Peyer's patch (tissue), 4 donors: ENCODE measurements at places on chromosomes 3 and 15.

- no peak for DNase-seq
These were observed 1.3 kb downstream of the LRRC15 start for GRCh38 chr3:194367992-194368841.

- no peak for DNase-seq
These were observed 427.7 kb downstream of the GABRG3 start for GRCh38 chr15:27398631-27399161.

GRCh38 chr15:48221885-48222284, 15.8 kb downstream of the SLC12A1 start:
- no peak for DNase-seq

DNA sequence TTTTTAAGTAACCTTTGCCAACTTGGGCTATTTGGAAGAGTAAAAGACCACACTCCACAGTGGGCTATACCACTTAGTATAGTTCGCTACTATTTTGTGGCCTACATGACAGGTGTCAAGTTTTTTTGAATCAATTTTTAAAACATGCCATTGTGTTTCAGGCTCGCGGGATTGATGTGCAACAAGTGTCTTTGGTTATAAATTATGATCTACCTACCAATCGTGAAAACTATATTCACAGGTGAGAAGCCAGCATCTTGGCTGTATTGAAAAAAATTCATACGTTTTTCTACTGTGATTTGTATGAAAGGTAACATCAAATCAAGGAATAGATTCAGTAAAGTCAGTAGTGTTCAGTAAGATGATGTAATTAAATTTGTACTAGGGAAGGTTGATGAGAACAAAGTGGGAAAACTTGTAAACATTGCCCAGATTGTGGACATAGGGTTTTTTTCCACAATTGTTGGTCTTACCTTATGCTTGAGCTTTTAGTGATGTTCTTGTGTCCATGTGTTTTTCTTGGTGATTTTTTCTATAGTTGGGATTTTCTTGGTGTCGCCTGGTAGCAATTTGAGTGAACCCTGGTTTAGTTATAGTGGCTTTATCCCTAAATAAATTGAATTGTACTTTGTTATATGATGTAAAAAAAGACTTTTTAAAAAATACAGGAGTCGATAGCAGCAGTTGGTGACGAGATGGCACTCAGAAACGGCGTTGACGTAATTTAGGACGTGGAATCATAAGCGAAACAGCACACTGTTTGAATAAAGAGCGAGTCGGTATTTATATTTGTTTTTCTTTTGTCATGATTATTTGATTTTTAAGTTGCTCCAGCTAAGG, 4.5 kb downstream of the EIF4A2 start:
- no peak for DNase-seq

DNA sequence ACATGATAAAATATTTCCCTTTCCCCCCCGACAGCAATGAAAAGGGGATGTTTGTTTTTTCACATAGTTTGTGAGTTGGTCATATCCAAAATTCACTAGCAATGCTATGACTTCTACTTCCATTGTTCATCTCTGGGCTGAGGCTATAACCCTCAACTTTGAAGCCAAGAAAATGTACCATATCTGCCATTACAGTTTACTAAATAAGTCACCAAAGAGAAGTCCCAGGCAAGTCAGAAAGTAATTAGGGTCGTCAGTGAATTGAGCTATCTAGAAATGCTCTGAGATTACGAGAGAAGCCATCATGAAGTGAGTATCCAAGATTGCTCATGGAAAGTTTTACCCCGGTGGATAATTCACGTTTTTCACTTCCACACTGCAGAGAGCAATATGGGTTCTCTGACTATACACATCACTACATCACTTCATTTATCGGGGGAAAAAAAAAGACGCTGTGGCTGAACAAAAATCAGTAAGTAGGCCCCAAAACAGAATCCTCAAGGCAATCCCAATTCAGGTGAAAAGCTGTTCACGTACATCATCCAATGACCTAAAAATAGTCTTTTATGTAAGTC, 1.4 kb downstream of the PEAK1 start:
- no peak for DNase-seq

DNA sequence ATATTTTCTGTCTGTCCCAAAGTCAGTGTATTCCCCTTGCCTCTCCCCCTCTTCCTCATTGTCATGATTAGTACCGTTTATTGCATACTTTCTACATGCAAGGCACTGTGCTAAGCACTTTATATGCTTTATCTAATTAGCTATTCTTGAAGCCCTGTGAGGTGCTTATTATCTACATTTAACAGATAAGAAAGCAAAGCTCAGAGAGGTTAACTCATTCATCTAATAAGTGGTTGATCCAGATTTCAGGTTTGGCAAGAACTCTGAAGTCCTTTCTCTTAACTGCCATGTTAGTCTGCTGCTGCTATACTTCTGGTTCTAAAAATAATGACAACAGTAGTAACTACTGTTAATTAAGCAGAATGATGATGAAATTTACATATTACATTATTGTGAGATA, 13.5 kb downstream of the IQGAP1 start:
- DNase-seq: no peak

DNA sequence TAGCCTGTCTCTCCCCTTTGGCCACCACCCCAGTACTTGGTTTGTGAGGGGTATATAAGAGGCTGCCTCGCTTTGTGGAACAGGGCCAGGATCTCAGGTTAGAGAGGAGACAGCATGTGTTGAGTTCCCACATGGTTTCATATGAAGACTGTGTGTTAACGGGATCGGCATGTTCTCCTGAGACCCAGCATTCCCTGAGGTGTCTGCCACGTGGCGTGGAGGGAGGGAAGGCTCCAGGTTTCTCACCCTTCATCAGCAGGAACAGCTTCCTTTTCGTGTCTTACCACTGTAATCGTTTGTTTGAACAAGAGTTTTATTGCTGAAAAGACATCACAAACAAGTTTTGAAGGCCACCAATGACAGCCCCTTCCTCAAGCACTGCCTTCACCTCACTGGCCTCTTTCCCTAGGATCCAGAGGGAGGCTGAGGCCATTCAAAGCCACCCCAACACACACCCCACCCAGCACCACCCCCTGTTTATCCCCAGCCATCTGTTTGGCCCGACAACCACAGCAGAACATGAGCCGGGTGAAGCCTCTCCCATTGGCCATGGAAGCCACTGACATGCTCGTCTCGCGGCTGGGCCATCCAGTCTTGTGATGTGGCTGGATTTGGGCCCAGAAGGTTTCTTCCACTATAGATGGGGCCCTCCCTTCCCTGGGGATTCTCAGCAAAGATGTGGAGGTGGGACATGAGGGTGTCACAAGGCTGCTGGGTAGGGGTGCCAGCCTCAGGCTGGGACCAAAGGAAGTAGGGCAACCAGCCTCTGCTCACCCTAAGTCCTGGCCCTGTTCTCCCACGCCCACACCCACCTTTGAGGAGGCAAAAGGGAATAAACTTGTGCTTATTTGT, 10.0 kb downstream of the BHLHE40 start:
- no peak for DNase-seq

DNA sequence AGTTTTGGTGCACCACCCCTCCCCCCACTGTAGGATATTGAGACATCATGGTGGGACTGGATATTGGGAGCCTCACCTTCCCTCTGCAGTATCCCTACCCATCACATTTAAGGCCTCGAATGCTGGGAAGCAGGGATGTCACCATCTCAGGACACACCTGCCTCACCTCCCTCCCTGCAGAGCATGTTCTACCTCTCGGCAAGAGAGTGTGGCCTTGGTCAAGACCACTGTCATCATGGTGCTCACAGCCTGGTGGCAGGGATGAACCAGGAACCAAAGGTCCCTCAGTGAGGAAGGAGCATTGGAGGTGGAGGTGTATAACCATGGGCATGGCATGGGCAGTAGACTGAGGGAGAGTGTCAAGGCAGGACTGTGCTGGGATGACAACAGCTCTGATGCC, 104.8 kb downstream of the CORO2B start:
- DNase-seq: no peak

- no peak for DNase-seq
These were observed 778.5 kb downstream of the NTRK3 start for GRCh38 chr15:87477737-87478686.

DNA sequence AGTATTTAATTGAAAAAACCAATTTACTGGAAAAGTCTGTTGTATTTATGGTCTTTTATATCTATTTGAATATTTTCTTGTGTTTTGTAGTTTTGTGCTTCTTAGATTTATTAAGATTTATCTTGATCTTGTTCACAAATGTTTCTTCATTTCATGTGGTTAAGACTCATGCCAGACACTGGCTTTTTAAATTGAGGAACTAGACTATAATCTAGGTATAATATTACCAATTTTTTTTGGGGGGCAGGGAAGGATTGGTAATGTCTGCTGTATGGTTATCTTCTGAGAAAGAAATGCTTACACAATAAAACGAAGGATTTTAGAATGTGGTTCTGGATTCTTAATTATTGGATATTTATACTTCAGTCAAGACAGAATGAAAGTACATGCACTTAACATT, 24.9 kb downstream of the AP4E1 start:
- no peak for DNase-seq

DNA sequence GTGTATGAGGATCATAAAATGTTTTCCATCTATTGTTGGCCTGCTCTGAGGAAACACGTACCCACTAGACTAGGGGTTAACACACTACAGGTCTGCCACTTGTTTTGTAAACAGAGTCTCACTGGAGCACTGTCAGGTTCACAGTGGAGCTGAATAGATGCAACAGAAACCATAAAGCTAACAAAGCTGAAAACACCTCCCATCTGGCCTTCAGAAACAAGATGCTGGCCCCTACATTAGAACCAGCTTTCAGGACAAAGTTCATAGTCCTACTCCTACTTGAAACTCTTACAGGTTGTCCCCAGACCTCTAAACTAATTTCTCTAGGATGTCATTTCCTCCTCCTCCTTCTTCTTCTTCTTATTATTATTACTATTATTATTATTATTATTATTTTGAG, 42.3 kb downstream of the SNX4 start:
- no peak for DNase-seq

- no peak for DNase-seq
These were observed 5.6 kb downstream of the MYO1E start for GRCh38 chr15:59367022-59367451.

DNA sequence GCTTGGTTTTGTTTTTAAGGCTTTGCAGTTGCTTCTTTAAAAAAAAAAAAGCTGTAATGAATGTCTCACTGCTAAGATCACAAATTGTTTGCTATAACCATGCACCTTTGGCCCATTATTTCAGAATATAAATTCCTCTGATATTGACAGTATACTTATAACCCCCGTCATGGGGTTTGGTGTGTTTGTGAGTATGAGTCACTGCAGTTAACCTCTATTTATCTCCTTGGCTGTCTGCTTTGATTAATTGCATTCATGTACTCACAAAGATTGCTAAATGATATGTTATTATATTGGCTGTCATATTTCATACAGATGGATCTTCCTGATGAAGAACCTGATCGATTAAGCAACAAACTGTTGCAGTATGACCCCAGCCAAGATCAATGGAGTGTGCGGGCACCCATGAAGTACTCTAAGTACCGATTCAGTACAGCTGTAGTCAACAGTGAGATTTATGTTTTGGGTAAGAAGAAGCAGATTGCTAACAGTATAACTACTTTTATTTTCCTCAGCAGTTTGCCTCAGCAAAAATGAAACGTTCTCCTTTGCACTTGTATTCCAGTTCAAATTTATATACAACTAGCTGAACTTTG, 14.9 kb downstream of the KBTBD12 start:
- DNase-seq: no peak

DNA sequence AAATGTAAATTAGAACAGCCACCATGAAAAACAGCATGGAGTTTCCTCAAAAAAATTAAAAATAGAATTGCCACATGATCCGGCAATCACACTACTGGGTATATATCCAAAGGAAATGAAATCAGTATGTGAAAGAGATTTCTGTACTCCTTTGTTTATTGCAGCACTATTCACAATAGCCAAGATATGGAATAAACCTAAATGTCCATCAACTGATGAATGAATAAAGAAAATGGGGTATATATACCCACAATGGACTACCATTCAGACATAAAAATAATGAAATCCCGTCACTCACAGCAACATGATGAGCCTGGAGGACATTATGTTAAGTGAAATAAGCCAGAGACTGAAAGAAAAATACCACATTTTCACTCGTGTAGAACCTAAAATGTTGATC, 296.9 kb downstream of the RAP2B start:
- DNase-seq: no peak

GRCh38 chr3:33915796-33916546, 117.5 kb downstream of the PDCD6IP start:
- no peak for DNase-seq

DNA sequence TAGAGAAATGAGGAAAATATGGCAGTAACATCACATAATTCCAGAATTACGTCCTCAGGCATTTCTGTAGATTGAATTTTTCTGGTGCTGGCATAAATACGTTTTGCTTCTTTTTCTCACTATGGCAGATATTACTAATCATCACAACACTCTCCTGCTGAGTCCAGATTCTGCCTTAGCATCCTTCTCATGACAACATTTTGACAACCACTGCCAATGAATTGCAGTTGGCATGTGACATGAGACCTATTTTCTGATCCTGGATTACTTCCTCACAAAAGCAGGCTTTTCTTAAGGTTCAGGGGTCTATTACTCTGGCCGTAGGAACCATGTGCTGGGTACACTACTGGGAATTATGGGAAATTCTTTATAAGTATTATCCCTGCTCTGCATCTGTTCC, 22.5 kb upstream of the ARL6 start:
- no peak for DNase-seq

DNA sequence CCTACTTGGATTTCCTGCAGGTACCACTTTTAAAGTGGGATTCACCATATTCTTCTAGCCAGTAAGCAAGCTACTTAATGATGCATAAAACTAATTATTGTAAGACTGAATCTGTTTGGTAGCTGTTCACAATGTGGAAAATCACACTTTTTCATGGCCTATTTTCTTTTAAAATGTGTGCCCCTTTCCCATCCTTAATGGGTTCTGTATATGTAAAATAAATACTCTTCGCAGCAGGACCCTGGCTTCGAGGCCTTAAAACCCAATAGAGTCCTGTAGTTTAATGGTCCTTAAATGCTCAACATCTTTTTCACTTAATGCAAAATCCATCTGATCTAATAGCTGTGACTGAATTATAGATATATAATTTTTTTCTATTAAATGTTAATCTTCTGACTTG, 111.0 kb downstream of the UACA start:
- DNase-seq: no peak

DNA sequence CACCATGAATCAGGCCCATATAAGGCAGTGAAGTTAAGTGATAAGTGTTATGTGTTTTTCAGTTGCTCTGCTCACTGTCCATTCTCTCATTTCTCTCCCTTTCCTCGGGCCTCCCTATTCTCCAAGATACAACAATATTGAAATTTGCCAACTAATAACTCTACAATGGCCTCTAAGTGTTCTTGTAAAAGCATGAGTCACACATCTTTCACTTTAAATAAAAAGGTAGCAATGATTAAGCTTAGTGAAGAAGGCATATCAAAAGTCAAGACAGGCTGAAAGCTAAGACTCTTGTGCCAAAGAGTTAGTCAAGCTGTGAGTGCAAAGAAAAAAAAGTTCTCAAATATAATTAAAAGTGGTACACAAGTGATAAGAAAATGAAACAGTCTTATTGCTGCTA, 675.4 kb downstream of the OTOL1 start:
- DNase-seq: no peak
